ENCODE measurements at places on chromosomes 13 and 19. TPM values are rescaled to one million over a fixed set of nuclear protein-coding genes. Genes with fewer than 3 reads are reported as not detected.

NXNL1 gene
- not detected for total RNA-seq

SIGLEC8 gene
- total RNA-seq = 0.82 TPM

ATP7B gene
- total RNA-seq = 22.4 TPM

ADGRE2 gene
- total RNA-seq = 0.18 TPM
